Activated T-helper 1 cell treated with anti-CD3 and anti-CD28 coated beads, Interleukin-12 subunit alpha, Interleukin-12 subunit beta, Interleukin-2, Interleukin-4 antibody, amounts not matched to agents 30 ng/mL and 10 ng/mL and 1 ng/mL, durations not matched to agents 14 hours and 24 hours and 36 hours (primary cell): ENCODE measurements at places on chromosomes 16 and 17. TPM values are rescaled to one million over a fixed set of nuclear protein-coding genes. Genes with fewer than 3 reads are reported as not detected.

Gene CFAP97D1
- total RNA-seq: not detected in 2 replicates

Gene EVI2A
- 46.3 and 47.9 TPM in 2 replicates for total RNA-seq

- no peak for DNase-seq
Measured at GRCh38 chr17:41678411-41678906, 10.2 kb upstream of the EIF1 start.

DNA sequence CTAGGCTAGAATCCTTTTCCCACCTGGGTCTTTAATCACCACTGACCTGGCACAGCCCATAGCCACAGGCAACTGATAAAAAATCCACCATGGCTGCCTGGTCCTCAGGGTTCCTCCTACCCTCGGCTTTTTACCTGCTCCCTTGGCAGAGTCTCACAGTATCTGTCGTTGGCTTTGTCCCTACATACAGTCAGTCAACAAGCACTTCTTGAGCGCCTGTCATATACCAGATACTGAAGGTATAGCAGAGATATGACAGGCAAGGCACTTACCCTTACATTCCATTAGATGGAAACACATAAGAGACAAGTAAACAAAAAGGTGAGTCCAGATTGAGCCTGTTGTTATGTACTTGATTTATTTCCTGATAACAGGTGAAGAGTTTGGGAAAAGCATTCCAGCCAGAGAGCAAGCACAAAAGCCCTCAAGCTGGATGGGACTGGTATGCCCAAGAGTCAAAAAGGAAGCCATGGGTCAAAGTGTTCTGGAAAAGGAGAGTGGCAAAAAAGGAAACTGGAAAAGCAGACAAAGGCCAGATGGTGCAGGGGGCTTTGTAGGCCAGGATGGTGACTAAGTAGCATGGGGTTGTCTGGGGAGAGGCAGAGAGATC is 247.0 kb downstream of the CHD9NB start:
- DNase-seq: no peak
